ENCODE measurements at places on chromosomes 16 and 17.

- no peak for DNase-seq
Measured at GRCh38 chr16:46709469-46710005, 20.1 kb downstream of the ORC6 start.

DNA sequence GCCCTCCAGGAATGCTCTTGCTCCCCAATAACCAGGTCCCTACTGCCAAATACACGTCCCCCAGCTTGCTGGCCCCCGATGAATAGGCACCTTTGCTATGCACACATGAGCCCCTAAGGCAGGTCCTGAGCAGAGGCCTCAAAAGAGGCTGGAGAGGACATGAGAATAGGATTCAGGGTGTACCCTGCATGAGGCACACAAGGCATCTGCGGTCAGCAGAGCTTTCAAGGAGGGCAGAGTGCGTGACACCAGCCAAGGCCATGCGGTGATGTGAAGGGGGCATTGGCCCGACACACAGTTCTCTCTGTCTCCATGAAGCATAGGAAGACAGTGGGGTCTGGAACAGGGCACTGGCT, 6.9 kb downstream of the SEZ6L2 start:
- no peak for DNase-seq

- DNase-seq = no peak
Measured at GRCh38 chr17:1109606-1110540, 69.9 kb downstream of the ABR start.

DNA sequence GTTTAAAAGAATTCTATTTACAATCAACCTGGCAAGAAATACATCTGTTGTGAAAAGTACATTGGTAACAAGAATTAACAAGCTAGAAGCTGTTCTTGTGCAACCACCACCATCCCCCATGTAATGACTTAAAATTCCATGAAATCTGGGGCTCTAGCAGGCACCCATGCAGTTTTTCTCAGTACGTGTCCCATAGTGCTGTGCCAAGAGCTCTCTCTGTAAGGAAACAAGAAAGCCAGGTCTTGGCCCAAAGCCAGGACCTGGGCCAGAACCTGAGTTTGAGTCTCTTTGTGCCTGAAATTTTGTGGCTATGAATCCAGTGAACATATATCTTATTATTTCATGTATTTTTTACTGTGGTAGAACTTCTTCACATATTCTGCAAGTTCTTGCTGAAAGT, 46.6 kb downstream of the NUP93 start:
- no peak for DNase-seq

- no peak for DNase-seq
Measured at GRCh38 chr16:25838724-25839186, 147.0 kb downstream of the HS3ST4 start.

GRCh38 chr16:49800876-49801275, 55.0 kb downstream of the ZNF423 start:
- DNase-seq = no peak

DNA sequence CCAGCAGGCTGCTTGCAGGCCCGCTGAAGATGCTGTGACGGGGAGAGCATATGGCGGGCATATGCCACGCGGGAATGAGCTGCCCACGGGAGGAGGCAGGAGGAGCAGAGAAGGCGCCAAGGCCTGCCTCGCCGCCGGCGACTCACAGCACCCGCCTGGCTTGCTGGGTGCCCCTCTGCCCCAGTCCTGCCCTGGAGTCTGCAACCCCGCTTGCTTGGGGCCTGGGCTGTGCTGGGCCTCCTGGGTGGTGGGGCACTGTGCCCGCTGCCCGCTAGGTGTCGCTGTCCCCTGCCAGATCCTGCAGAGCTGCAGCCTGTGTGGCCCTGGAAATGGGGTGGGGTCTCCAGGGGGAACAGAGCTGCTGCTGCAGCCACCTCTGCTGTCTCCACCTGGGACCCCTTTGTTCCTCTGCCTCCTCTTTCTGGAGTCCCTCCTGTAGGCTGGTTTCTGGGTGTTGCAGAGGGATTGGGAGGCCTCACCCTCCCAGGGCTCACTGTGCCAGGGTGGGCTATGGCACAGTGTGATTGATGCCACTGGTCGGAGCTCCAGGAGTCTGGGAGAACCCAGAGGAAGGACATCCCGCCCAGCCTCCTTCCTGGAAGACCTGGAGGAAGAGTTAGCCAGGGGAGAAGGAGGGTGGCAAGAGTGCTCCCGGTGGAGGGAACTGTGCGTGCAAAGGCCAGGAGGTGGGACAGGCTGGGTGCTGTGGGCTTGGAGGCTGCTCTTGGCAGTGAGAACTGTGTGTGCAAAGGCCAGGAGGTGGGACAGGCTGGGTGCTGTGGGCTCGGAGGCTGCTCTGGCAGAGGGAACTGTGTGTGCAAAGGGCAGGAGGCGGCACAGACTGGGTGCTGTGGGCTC, 141.0 kb upstream of the CIBAR2 start:
- peak; percentile 56 for DNase-seq

GRCh38 chr16:85412911-85413520, 200.1 kb upstream of the GSE1 start:
- no peak for DNase-seq

- DNase-seq = no peak
Measured at GRCh38 chr16:23061669-23062068, 87.6 kb downstream of the USP31 start.

- no peak for DNase-seq
Measured at GRCh38 chr16:28604186-28604565, 5.7 kb downstream of the SULT1A1 start.

- no peak for DNase-seq
Measured at GRCh38 chr17:40017422-40018080, 2.3 kb downstream of the CSF3 start.

DNA sequence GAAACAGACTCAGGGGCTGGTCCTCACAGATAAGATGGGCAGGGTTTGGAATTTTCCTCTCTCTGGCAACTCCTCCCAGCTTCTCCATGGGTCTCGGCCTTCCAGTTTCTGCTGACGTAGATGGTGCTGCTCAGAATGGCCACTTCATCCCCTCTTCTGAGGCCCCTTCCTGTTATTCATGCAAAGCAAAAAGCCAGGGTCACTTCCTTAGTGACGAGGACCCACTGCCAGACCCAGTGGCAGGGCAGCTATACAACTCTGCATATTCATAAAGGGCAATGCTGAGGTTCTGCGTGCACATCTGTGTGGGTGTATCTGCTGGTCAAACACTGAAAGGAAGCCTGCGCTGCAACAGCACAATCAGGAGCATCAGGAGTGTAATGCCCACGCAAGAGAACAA, 108.8 kb downstream of the WSCD1 start:
- no peak for DNase-seq

GRCh38 chr17:62629556-62630364, 2.3 kb downstream of the MRC2 start:
- DNase-seq = no peak

DNA sequence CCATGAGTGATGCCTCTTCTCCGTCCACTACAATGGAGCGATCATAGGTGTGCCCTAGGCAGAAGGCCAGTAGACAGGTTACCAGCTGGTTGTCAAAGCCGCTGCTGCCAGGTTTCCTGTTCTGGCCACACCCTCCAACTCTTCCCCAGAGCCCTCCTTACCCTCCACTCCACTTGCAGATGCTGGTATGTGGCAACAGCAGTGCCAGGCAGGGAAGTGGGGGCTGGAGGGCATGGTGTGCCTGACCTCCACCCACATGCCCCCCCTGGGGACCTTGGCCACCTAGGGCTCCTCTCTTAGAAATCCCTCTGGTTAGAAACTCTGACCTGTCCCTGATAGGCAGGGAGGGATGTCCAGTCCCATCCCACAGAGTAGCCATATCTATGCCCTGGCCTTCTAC, 1.5 kb downstream of the RRAD start:
- DNase-seq = no peak

GRCh38 chr17:42561897-42562387, at the start of gene COASY:
TSS of gene COASY (plus strand) at chr17:42562148. CDS start at chr17:42562623, 475 bp downstream.
- peak; percentile 85 for DNase-seq

- DNase-seq = no peak
Measured at GRCh38 chr17:67020293-67020766, 24.0 kb upstream of the CACNG1 start.

GRCh38 chr17:50626037-50626574, 8.6 kb upstream of the ABCC3 start:
- DNase-seq = peak; percentile 47

GRCh38 chr16:77820340-77820739, 32.0 kb downstream of the VAT1L start:
- DNase-seq = no peak

DNA sequence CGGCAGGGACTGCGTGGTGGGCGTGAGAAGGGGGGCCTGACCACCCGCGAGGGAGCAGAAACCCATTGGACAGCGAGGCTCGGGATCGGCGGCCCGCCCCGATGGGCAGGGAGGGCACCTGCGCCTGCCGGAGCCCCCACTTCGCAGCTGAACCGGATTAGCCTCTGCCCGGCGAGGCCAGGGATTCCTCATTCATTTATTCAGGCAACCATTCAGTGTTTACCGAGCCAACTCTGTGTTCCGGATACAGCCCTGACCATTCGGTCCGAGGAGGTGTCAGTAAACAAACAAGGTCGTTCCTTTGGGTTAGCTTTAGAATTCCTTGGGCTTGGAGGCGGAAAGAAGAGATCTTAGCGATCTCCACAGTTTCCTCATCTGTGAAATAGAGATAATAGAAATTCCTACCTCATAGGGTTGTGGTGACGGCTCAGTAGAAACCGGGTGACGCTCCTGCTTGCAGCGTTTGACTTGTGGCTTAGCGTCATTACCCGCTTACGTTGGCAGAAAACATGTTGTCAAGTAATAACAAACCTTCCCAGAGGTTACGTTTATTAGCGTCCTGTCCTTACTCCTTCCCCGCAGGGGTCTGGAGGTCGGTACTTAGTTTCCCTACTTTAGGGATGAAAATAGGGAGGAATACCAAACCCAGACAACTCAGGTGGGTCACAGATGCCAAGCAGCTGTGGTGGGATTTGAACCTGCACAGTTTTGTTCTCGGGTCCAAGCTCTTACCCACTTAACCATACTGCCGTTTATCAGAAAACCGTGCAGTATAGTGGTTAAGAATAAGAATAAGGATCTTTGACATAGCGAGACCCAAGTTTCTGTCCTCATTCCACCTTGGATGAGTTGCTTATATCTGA, 893 bp downstream of the POLR3E start:
- DNase-seq = peak; percentile 28

DNA sequence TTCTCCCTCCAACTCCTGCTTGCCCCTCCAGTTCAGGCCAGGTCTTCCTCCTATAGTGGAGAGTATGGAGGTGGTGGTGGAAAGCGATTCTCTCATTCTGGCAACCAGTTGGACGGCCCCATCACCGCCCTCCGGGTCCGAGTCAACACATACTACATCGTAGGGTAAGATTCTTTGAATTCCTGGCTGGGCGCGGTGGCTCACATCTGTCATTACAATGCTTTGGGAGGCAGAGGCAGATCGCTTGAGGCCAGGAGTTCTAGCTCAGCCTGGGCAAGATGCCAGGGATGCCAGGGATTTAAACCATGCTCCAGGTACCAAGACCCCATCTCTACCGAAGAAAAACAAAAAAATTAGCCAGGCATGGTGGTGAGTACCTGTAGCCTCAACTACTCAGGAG, 1.4 kb downstream of the ZG16 start:
- DNase-seq = no peak

DNA sequence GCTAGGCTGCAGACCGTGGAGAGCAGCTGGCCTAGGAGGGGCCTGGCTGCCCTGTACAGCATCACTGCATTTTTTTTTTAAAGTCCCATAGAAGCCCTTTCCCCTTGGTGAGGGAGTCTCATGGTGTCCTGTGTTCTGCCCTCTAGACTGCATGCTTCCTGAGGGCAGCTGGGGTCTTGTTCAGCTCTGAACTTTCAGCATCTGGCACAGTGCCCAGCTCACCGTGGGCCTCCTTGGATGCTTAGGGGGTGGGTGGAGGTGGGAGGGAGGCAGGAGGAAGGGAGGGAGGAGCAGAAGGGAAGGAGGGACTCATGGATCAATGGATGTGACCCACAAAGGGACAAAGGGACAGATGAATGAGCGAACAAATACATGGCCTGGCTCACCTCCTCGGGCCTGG, 63.4 kb upstream of the TMEM97 start:
- DNase-seq = no peak

DNA sequence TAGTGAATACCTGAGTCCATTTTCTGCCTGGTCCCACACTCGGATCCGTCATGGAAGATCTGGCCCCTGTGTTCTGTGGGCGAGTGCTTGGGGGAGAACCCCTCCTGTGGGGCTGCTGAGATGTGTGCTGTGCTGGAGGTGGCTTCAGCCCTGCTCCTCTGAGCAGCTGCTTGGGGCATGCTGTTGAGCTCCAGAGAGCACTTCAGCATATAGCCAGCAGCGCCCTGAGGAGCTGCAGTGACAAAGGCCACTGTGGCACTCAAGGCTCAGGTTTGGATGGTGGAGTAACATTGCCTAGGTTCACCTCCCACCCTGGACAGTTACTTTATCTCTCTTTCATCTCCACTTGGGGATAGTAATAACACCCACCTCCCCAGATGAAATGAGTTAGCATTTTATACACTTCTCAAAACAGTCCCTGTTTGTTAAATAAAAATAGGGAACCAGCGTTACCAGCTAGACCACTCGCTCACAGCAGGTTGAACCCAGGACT, 75.3 kb downstream of the KSR1 start:
- no peak for DNase-seq

- DNase-seq = no peak
Measured at GRCh38 chr17:17770632-17771044, 66.1 kb downstream of the SREBF1 start.

GRCh38 chr17:2253768-2254406, 49.7 kb downstream of the SMG6 start:
- DNase-seq = no peak

- no peak for DNase-seq
Measured at GRCh38 chr16:60755907-60756306, 1280.3 kb downstream of the CDH8 start.

- no peak for DNase-seq
Measured at GRCh38 chr17:69098625-69099024, 37.9 kb upstream of the ABCA9 start.

GRCh38 chr17:17605083-17605728, 13.7 kb upstream of the PEMT start:
- no peak for DNase-seq

GRCh38 chr16:61891460-61891859, 144.8 kb downstream of the CDH8 start:
- DNase-seq = no peak

GRCh38 chr17:76597156-76598003, 11.7 kb upstream of the ST6GALNAC2 start:
- DNase-seq = no peak

GRCh38 chr17:55722742-55723487, at the start of gene TMEM100:
TSS of gene TMEM100 (minus strand) at chr17:55722864. CDS start at chr17:55721070, 1,794 bp downstream.
- DNase-seq = no peak

GRCh38 chr16:30875871-30876801, 17.7 kb downstream of the BCL7C start:
- DNase-seq = no peak

DNA sequence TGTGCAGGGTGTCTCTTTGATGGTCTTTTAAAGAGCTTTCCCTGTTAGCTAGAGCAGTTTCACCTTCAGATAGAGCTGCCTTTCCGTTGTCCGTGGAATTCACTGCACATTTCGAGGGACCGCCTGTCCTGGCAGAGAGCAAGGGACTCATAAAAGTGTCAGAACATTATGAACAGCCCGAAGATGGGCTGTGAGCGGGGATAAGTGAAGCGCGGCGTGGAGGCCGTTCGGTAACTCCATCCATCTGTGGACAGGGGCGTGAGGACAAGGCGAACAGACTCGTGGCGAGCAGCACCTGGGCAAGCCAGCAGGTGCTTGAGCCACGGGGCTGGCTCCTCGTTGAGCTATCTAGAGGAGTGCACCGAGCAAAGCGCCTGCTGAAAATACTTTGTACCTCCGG, 371.2 kb downstream of the MAF start:
- DNase-seq = no peak

GRCh38 chr16:82004601-82005000, 6.7 kb downstream of the SDR42E1 start:
- no peak for DNase-seq

GRCh38 chr17:73401911-73402310, 90.1 kb upstream of the CDC42EP4 start:
- no peak for DNase-seq

- no peak for DNase-seq
Measured at GRCh38 chr16:3140603-3141427, 6.0 kb downstream of the ZNF213 start.
